ENCODE measurements at places on chromosomes 7 and 10.

- DNase-seq: no peak
These were observed 9.0 kb downstream of the C10orf71 start for GRCh38 chr10:49307921-49308320.

DNA sequence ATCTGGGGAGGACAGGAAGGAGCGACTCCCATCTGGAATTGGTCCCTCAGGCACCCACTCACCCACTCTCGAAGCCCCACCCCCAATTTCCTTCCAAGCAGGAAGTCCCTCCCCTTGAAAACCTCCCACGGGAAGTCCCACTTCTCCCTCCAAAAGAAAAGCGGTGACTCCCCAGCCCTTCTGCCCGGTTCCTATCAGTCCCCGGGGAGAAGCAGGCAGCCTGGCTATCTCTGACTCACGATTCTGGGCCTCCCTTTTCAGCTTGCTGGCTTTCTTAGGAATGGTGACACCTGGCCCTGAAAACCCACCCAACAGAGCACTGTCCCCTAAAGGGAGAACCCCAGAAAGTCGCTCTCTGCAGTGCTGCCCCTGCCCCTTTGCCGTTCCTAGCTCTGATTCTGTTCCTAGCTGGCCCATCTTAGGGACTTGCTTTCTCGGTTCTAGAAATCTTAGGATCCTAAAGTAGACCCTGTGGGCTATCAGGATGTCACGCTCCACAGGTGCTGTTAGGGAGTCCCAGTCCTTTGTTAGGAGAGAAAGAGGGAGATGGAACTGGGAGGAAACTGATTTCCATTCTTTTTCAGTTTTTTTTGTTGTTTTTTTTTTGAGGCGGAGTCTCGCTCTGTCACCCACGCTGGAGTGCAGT is 6.0 kb downstream of the TSC22D4 start:
- DNase-seq: peak; percentile 39

GRCh38 chr7:98133181-98133580 is 26.5 kb downstream of the LMTK2 start:
- DNase-seq: peak; percentile 53

DNA sequence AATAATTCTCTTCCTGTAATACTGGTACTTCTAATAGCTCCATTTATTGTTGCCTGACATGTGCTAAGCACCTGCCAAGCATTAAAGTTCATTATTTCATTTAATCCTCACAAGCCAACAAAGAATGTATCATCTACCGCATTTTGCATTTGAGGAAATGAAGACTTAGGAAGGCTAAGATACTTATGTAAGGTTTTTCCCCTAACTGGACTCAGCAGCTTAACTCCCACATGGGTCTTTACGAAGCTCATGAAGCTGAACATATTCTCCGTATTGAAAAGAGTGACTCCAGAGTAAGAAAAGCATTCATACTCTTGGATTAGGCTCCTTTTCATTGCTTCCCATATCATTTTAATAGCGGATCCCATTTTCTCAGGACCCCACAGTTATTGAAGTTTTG is 155.7 kb upstream of the TMEM72 start:
- no peak for DNase-seq

GRCh38 chr7:148402159-148402558 is 188.4 kb upstream of the C7orf33 start:
- DNase-seq: no peak
